ENCODE measurements at places on chromosomes 2 and 18.

GRCh38 chr2:9594366-9595054, 36.3 kb downstream of the YWHAQ start:
- DNase-seq = no peak

DNA sequence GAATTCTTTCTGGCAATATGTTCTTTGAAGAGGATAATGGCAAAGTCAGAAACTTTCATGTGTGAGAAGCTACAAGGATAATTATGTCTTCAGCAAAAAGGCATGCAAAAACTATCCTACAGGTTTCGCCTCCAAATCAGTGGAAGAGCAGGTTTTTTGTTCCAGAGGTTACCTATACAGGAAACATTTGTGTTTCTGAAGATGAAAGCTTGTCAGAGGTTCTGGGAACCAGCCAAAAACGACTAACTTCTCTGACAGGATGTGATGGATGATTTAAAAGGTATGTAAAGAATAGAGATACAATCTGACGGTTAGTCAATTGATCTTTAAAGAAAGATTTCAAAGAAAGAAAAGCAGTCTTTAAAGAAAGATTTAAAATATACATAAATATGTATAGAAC, 37.6 kb downstream of the RND3 start:
- DNase-seq = no peak

- DNase-seq = no peak
Measured at GRCh38 chr2:9286554-9287399, 80.2 kb downstream of the ASAP2 start.

DNA sequence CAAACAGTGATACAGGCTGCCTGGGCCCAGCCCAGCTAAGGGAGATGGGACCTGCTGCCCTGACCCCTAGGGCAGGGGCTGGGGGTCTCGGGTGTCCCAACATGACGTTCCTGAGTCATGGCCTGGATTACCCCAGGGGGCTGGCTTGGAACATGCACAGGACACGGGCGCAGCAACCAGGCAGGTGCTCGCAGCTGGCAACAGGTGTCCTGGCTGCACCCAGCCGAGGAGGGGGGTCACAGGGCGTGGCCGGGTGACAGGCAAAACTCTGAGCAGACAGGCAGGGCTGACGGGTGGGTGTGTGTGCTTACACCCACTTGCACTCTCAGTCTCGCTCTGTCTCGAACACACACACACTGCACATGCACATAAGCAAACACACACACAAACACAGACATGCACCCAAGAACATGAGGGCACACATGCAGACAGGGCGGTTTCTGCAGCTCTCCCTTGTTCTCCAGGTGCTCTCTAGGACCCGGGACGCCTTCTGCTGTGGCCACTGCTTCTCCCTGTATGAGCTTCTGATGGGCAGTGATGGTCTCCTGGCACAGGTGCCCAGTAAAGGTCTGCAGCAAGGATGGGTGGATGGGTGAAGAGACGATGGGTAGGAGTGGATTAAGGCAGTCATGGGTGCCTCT, 33.7 kb upstream of the TAF1B start:
- DNase-seq = no peak

DNA sequence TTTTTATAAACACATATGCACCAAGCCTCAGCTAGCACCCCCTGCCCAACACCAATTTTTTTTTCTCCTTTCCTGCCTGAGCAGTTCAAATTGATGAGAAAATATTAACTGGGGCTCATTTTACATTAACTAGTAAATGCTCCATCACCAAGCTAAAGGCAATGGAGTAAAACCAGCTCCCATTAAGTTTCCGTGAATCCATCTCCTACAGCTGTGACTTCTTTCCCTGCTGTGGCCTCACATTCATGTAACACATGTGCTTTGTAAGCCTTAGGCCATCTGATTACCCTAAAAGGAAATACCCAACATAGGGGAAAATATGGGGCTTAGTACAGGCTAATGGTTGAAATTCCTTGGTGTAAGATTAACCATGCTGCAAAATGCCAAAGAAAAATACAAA, 60.8 kb downstream of the DNER start:
- DNase-seq = no peak

DNA sequence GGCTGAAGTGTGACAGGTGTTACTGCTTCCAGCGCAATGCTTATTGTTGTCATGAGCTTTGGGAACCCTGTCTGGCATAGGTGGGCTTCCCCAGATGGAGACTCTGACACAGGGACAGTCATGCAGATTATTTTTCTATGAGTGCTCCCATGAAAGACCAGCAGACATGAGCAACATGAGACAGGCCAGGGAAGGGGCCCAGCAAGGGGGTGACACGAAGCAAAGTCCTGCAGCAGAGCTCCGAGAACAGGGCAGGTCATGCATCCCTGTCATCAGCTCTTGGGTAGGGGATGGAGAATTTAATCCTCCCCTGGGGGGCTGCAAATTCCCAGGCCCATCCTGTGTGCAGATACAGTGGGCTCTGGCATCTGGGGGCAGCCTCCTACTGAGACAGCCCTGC, 77.4 kb downstream of the CTAGE1 start:
- no peak for DNase-seq

DNA sequence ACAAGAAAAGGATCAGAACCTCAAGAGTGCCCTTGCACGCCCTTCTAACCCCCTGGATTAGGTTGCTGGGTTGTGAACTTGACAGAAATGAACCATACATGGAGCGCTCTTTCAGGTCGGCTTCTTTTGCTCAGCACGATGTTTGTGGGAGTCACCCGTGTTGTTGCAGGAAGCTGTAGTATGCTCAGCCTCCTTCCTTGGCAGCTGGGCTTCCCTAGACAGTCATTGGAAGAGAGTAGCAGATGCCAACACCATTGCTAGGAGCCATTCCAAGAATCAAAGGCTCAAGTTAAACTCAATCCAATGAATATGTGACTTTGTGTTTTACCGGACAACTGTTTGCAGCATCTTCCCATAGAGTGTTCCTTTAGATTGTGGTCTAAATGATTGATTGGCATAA, 47.0 kb downstream of the RAB12 start:
- no peak for DNase-seq

- DNase-seq = no peak
Measured at GRCh38 chr2:137987011-137987410, 22.7 kb downstream of the HNMT start.

GRCh38 chr2:171404261-171404660, 29.5 kb downstream of the METTL8 start:
- DNase-seq = no peak

GRCh38 chr2:162090109-162090508, 16.1 kb upstream of the DPP4 start:
- no peak for DNase-seq

GRCh38 chr18:27171993-27172392, 13.1 kb downstream of the CHST9 start:
- DNase-seq = no peak

DNA sequence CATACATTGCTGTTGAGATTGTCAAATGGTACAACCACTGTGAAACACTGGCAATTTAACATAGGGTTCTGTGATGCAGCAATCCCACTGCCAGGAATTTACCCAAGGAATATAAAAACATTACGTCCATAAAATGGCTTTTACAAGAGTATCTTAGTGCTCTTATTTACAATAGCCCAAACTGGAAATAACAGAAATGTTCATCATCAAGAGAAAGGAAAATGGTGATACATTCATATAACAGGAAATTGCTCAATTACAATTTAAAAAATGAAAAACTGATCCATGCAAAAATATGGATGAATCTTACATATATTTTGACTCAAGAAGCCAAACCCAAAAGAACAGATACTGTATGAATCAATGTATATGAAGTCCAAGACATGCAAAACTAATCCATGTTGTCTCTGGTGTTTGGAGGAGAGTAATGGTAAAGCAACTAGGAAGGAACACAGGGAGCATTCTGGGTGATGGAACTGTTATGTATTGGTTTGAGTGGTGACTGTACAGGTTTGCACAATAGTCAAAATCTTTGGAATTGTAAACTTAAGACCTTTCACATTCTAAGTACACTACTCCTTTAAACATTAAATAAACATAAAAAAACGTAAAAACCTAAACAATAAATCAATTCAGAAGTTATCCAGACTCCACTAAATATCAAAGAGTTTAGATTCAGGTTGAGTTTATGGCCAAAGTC, 104.8 kb upstream of the WDR75 start:
- no peak for DNase-seq

Data from naive B cell (primary cell).